Liver (tissue), 10 donors: ENCODE measurements at places on chromosomes 2 and 18.

GRCh38 chr2:39516347-39517101 is 79.4 kb upstream of the MAP4K3 start:
- H3K27ac ChIP-seq = no peak overlapping the region
- peaks cover 48% of the 10 kb centered on the region for H3K4me1 ChIP-seq
- H3K36me3 ChIP-seq = no peaks in the 10 kb centered on the region
- H3K27me3 ChIP-seq = no peaks in the 10 kb centered on the region

DNA sequence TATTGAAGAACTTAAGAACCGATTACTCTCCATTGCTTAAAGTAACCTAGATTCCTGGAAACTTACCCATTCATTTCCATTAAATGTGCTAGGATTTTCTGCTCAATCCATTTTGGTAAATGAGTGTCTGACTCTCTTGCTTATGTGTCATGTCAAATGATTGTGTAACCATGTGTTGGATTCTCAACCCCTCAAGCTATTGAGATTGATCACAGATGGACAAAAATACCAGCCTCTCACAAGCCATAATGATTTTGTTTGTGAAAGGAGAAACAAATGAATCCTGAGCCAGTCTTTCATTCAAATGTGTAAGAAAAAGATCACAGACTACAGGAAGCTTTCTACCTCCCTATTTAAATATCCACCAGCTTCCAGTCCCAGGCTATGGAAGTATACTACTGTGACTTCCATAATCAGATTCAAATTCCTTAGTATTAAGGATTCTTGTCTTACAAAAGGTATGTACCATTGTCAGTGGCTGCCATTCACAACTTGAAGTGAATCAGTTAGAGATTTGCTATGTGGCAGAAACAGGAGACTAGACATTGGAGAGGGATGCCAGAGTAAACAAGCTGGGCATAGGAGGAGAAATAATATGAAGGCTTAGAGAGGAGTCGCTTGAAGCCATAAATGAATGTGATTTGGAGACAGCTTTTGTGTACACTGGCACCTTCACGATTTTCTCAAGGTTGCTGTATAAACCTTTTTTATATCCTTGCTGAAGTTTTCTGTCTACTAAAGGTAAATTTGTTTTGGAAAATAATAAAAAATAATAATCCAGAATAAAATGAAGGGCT is 498.5 kb upstream of the SETBP1 start:
- no peak overlapping the region for H3K4me3 ChIP-seq
- no peaks in the 10 kb centered on the region for H3K36me3 ChIP-seq
- no peak for DNase-seq
- H3K4me1 ChIP-seq = no peaks in the 10 kb centered on the region
- H3K27ac ChIP-seq = no peak overlapping the region
- H3K27me3 ChIP-seq = no peaks in the 10 kb centered on the region

DNA sequence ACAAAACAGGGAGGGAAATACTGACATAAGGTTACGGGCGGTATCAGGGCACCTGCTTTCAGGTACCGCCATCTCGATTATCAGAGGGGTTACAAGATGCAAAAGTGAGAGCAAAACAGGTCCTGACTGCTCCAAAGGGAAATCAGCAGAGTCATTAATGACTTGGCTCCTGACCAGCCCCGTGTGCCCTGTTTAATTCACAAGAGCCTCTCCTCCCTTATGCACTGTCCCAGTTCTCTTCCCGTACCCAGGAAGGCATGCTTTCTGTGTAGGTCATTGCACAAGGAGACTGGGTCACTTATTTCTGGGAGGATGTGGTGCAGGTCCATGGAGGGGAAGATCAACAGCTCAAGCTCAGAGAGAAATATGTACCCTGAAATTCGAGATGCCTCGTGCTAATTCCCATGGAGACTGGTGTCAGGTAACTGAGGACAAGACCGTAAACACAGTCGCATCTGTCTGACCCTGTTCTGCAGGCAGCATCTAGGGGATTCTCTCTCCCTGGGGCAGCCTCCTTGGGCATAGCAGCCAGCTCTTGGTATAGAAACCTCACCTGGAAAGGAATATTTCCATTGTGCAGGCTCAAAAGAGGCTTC is 79.9 kb downstream of the HNRNPLL start:
- no peaks in the 10 kb centered on the region for H3K4me1 ChIP-seq
- no peaks in the 10 kb centered on the region for H3K27me3 ChIP-seq
- H3K27ac ChIP-seq = no peak overlapping the region
- no peaks in the 10 kb centered on the region for H3K36me3 ChIP-seq
- no peak for DNase-seq

GRCh38 chr2:115572746-115573145 is 1130.3 kb downstream of the DPP10 start:
- no peak overlapping the region for H3K27ac ChIP-seq
- no peaks in the 10 kb centered on the region for H3K4me1 ChIP-seq
- H3K4me3 ChIP-seq = no peak overlapping the region
- H3K36me3 ChIP-seq = no peaks in the 10 kb centered on the region
- no peaks in the 10 kb centered on the region for H3K27me3 ChIP-seq

DNA sequence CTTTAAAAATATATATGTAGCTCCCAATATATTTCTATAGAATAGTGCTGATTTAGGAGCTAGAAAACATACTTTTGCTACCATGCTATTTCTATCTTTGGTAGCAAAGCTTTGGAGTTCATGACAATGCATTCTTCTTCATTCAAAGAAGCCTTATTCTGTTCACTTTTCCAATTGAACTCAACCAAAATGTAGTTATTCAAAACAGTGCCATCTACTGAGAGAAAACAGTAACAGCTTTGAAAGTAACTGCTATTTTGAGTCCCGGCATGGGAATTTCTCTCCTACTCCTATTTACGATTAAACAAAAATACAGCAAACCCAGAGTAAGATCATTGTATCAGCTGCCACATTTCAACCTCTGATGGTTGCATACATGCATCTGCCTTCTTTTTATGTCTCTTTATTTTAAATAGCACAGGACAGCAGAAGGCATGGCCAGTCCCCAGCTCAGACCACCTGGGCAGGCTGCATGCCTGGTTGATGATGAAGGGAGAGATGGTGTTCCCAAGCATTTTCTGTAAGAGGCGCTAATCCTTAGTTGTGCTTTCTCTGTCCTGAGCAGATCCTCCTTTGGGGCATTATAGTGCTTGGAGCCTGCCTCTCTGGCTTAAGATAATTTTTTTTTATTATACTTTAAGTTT is 69.7 kb upstream of the SULT1C3 start:
- no peak for DNase-seq
- H3K4me3 ChIP-seq = no peak overlapping the region
- peaks cover 4% of the 10 kb centered on the region for H3K27me3 ChIP-seq
- H3K27ac ChIP-seq = no peak overlapping the region
- H3K4me1 ChIP-seq = no peaks in the 10 kb centered on the region
- no peaks in the 10 kb centered on the region for H3K36me3 ChIP-seq
